ENCODE measurements at places on chromosomes 16 and 17.

GRCh38 chr16:56387396-56387795 lies 37.9 kb downstream of the AMFR start:
- DNase-seq = no peak

- DNase-seq = no peak
Observed at GRCh38 chr16:27154705-27155521, 48.4 kb upstream of the KDM8 start.

DNA sequence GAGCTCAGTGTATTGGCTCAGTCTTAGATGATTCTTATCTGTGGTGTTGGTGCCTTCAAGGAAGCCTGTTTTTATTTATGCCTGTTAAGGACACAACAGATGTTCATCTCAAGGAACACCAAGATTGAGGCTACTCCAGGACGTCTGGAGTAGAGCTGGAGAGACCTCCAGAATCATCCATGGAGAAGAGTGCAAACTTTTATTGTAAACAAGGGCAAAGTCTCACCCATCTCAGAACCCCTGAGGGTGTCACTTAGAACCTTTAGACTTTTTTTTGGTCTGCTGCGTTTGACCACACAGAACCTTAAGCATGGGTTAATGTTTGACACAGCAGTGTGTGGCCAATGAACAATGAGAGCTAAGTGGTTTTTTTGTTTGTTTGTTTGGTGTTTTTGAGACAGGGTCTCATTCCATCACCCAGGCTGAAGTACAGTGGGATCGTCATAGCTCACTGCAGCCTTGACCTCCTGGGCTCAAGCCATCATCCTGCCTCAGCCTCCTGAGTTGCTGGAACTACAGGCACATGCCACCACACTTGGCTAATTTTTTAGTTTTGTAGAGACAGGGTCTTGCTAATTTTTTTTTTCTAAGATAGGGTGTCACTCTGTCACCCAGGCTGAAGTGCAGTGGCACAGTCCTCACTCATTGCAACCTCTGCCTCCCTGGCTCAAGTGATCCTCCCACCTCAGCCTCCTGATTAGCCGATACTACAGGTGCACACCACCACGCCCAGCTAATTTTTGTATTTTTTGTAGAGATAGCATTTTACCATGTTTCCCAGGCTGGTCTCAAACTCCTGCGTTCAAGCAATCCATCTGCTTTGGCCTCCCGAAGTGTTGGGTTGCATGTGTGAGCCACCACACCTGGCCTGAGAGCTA lies 16.3 kb downstream of the SLC47A1 start:
- no peak for DNase-seq

DNA sequence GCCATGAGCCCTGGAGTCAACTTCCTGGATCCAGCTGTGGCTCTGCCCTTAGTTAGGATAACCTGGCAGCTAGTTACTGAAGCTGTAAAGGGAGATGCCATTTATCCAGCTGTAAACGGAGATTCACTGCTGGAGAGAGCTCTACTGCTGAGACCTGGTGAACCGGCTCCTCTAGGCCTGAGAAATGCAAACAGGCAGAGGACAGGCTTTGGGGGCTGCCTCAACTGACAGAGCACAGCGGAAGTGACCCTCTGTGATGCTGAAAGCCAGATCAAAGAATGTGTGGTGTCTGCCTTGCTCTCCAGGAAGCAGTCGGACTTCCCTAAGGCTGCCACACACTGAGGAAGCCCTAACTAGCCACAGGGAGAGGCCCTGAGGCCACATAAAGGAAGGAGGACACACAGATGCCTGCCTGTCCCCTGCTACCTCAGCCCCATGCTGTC lies 21.9 kb upstream of the GPRC5C start:
- DNase-seq = no peak

- no peak for DNase-seq
Observed at GRCh38 chr16:4350365-4350786, 745 bp downstream of the PAM16 start.

GRCh38 chr16:83627996-83628395 lies 179.8 kb upstream of the HSBP1 start:
- DNase-seq = no peak

GRCh38 chr17:10094797-10095196 lies 103.6 kb downstream of the GAS7 start:
- DNase-seq = no peak

DNA sequence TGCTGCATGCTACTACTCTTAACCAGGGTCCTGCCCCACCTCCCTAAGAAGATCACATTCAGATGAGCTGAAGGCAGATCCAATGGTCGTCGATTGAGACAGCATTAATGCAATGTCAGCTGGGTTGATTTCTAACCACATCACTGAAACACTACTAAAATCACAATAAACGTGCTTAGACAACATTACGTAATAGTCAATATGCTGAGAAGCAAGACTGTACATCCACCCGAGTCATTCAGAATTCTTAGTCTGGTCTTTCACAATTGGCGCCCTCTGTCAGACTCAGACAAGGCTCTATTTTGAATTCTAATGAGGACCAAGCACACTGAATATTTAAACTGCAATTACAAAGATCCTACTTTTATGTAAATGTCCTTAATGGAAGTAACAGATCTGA lies 205.2 kb downstream of the STX8 start:
- no peak for DNase-seq

DNA sequence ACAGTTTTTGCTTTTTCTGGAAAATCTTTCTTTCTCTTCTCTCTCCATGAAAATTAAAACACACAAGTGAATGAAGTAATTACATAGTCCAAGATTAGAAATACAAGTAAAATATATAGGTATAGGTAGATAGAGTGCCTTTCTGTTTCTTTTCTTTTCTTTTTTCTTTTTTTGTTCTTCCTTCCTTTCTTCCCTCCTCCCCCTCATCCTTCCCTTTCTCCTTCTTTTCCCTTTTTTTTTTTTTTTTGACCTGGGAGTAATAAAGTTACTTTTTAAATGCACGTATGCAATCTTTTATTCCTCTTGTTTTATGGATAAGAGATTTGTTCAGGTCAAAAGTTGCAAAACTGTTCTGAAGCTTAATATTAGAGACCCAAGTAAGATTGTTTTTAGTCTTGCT lies 34.6 kb upstream of the KCNJ2 start:
- no peak for DNase-seq

- DNase-seq = no peak
Observed at GRCh38 chr17:49381033-49381432, 19.0 kb upstream of the ZNF652 start.

DNA sequence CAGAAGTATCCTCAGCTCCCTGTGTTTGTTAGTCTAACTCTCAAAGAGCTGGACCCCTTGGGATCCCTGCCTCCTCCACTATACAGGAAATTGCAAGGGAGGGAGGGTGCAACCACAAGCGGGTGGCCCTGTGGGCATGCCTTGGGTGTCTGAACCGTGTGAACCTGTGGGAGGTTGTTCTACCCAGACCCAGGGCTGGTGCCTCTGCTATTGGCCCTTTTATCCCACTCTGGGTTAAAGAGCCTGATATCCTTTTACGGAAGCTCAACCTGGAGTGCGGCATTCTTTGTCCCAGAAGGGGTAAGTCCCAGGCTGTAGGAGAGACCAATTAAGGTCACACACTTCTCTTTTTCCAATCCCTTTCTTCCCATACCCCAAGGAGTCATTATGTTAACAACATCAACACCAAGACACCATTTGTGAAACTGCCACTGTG lies 53.4 kb downstream of the ARSG start:
- DNase-seq = no peak

DNA sequence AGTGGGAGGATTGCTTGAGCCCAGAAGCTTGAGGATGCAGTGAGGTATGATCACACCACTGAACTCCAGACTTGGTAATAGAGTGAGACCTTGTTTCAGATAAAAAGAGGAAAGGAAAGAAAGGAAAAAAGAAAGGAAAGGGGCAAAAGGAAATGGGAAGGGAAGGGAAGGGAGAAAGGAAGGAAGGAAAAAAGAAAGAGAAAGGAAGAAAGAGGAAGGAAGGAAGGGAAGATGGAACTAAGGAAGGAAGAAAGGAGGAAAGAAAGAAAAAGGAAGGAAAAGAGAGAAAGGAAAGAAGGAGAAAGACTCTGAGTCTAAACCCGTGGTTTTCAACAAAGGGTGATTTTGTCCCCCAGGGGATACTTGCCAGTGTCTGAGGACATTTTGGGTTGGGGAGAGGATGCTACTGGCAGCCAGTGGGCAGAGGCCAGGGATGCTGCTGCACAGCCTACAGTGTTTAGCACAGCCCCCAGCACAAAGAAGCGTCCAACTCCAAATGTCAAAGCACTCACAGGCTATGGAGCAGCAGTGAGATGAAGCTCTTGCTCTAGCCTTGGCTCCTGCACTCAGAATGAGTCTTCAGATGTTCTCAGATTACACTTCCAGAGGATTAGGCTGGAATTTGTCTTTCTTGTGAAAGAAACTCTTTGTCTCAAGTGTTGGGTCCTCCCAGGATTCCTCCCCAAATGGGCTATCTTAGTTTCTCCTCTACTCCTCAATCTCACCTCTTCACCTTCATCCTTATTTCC lies 64.2 kb downstream of the BMERB1 start:
- DNase-seq = no peak

DNA sequence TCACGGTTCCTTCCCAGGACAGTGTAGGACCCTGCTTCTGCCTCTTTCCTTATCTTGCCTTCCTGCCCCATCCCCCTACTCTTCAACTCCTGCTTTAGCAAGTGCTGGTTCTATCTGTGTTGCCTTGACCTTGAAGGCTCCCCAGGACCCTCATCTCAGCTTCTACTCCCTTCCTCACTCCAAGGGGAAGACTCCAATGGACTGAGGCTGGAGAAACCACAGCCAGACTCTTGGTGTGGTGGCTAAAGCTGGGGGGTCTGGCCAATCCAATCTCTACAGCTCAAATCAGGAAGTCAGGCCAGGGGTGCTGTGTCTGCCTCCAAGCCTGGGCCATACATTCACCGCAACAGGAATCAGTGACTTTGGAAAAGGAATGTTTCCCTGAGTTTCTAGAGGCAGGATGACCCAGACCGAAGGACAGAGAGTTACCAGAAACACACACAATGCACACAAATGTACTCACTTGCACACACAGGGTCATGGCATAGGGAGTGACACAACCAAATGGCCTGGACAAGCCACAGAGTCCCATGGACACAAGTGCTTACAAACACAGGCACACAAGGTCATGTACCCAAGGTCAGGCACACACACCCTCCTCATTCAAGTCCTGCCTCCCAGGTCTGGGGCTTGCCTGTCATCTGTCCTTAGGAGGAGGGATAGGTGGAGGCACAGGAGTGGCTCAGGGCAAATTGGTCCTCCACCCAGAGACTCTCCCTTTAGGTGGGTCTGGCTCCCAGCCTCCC lies 1.7 kb upstream of the HSD11B2 start:
- no peak for DNase-seq

GRCh38 chr17:37310940-37311339 lies 64.8 kb upstream of the C17orf78 start:
- DNase-seq = no peak

DNA sequence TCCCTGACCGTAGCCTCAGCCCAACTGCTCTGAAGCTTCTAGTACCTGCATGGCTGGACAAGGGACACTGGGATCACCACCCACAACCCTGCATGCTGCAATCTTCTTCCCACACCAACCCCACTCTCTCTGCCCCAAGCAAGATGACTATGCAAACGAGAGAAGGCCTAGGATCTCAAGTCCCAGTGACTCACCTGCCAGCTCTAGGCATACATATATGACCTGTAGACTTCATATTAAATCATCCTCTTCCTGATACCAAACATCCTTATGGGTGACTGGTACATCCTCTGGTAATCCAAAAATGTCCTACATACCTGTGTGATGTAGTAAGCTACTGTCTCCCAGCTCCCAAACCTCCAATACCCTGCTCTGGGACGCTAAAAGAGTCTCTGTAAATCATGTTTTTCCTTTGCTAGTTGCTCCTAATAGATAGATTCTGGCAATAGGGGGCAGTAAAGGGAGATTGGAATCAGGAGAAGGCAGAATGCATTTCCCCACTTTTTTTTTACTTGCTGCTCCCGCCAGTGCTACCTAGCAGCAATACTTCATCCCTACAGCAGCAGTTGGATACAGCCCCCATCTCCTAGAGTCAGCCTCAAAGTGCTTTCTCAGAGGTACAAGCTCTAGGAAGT lies 43.4 kb upstream of the SOX9 start:
- no peak for DNase-seq

DNA sequence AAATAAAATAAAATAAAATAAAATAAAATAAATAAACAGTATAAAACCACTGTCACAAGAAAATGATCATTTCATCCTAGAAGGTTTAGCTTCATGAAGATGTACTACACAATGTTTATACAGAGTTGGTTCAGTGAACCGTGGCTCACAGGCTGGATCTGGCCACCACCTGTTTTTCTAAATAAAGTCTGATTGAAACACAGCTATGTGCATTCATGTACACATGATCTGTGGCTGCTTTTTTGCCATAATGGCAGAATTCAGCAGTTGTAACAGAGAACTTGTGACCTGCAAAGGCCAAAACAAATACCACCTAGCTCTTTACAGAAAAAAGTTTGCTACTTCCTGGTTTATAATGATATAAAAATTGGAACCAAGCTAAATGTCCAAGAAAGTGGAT lies 12.6 kb upstream of the RPRML start:
- no peak for DNase-seq

GRCh38 chr17:6755731-6756184 lies at the start of gene XAF1:
TSS of gene XAF1 (plus strand) at chr17:6756046. CDS start at chr17:6756079, 33 bp downstream.
- DNase-seq = no peak

- DNase-seq = no peak
Observed at GRCh38 chr17:47949946-47950345, 7.7 kb downstream of the PRR15L start.

- no peak for DNase-seq
Observed at GRCh38 chr17:55822028-55822427, 71.2 kb downstream of the PCTP start.
